ENCODE measurements at places on chromosomes 7 and 10.

GRCh38 chr10:73559590-73559989, 31.6 kb downstream of the USP54 start:
- no peak for DNase-seq

DNA sequence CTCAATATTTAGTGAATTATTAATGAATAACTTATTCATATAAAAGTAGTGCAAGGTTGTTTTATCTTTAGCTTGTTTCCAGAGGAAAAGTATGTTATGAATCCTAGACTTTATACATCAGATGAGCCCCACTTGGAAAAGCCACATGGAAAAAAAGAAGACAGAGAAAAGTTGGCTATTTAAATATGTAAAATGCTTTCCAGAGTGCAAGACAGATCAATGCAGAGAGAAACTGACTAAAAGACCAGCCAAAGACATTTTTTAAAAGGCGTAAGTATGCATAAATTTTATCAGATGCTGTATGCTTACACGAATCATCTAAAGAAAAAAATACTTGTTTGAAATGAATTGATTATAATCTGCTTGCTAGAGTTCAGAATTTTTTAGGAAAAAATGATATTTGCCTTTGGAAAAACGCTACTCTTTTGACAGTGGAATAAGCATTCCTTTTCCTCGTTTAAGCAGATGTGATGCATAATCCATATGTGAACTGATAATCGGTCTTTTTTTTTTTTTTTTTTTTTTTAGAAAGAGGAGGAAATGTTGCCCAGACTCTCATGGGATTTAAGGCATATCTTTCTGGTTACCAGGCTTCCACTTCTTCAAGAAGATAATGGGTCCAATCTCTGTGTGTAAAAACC, 70.7 kb downstream of the RELN start:
- DNase-seq: no peak

DNA sequence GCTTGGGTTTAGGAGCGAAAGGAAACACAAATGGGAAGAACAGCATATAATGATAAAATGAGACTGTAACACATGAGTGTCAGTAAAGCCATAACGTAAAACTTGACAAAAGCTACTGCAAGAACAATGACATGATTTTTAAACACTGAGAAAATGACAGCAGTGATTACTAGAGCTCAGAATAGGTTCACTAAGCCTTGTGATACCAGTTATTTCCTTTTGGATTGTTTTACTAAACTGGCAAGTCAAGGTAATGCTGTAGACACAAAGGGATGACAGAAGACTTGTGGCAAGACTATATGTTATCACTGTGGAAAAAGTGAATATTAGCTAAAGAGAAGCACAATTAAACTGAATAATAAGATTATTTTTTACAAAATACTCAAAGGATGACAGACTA, 12.7 kb downstream of the NCOA4 start:
- no peak for DNase-seq

DNA sequence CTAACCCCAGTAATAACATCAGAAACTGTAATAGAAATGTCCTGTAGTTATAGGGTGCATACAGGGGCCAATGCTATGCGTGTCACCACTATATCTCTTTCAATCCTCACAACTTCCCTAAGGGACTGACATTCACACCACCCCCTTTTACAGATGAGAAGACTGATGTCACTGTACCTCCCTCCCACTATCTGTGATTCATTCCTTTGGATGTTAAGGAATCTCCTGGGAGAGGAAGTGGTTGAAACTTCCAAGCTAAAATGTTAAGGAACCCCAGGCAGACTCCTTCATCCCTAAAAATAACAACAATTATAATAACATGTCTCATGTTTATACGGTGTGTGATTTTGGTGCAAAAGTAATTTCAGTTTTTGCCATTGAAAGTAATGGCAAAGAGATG, 5.4 kb downstream of the COL13A1 start:
- no peak for DNase-seq

DNA sequence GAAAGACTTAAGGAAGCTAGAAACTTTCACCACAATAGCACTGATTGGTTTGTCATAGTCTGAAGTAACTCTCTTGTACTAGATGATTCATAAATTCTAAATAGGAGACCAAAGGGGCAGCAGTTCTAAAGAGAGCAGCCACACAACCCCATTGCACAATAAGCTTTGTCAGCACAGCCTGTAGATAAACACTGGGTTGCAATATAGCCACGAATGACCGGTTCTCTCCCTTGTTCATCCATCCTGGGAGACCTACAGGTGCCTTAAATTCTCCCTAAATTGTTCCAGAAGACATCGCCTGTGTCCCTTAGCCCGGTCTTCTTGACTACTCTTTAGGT, 167.0 kb downstream of the SNX13 start:
- DNase-seq: no peak

GRCh38 chr10:86339226-86339865, 27.2 kb downstream of the GRID1 start:
- DNase-seq: no peak

GRCh38 chr10:119408072-119408471, 134.4 kb downstream of the RGS10 start:
- DNase-seq: no peak

DNA sequence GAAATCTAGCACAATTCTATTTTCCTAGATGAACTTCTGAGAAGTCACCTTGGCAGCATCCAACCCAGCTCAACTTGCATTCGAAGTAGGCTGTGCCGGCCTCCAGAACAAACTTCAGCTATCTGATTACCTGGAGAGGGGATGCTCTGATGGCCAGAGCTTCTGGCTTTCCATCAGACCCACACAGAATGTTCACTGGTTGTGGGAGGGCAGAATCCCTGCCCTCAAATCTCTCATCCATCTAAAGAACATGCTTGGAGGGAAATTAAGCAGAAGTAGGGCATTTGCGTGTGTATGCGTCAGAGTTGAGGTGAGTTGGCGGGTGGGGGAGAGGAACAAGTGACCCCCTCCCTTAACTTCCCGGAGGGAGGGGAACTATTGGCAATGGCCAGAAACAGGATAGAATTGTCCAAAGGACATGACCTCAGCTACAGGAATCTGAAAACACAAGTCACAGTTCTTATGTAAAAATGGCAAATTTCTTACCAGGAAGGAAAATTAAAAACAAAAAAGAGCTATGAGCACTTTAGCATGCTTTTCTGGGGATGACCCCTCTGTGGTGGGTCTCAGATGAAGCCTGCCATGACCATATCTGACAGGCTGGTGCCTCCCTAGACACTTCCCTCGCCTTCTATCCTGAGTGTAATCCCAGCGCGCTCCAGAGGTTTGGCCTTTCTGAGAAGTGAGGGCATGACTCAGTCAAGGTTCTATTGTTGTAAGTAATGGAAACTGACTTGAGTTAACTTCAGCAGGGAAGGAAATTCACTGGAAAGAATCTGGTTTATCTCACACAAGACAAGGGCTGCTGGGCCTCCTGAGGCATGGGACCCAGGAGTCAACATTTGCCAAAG, 278.8 kb downstream of the RPS24 start:
- no peak for DNase-seq

GRCh38 chr7:56474271-56474670, 358.1 kb upstream of the NUPR2 start:
- no peak for DNase-seq

DNA sequence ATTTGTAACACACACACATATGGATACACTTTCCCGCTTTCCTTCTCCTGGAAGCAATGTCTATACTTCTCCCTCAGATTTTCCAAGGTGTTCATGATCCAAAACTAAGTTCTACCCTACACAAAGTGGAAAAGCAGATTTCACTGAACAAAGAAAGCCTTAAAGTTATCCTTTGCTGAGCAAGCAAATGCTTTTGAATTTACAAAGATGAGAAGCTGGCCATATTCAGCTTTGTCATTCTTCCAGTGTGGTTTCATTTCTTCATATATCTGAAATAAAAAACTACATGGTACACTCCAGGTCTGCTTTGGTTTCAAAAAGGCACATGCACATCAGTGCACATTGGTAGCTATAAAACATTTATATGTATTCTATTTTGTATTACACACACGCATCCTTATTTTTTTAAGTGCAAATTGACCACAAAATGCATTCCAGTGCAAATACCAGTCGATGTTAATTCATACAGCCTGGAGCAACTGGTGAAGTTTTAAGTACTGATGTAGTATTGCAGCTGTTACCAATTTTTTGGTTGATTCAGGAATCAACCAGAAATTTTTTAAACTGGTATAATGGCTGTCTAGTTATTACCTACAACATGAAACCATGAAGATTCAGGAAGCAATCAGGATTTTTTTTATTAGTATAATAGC, 65.5 kb upstream of the SRPK2 start:
- DNase-seq: no peak

DNA sequence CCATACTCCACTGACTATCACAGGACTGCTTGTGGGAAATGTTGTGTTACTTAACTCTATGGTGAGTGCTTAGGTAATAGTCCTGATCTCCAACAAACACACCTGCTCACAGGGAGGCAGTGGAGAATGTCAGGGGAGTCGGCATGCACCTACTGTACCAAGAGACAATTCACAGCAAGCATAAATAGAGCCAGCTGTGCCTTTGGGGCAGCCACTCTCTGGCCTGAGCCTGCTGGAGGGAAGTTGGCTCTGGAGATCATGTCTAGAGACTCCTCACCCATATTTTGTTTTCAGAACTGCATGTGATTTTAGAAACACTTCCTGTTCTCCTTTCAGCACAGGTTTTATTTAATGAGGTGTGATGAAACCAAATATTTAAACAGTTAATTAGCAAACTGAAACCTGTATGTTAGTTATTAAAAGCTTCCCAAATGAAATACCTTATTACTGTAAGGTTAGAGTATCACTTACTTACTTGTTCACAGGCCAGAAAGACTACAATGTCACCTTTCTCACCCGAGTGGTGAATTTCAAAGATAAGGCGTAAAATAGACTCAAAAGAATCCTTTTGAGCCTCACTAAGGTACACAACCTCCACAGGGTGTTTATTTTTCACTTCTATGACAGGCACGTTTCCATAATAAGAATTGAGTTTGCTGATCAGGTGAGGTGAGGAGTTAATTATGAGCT, 21.8 kb downstream of the DHX32 start:
- no peak for DNase-seq

- DNase-seq: no peak
Measured at GRCh38 chr10:88858491-88858890, 6.8 kb upstream of the ANKRD22 start.

GRCh38 chr10:132115732-132116131, 50.0 kb downstream of the JAKMIP3 start:
- no peak for DNase-seq

DNA sequence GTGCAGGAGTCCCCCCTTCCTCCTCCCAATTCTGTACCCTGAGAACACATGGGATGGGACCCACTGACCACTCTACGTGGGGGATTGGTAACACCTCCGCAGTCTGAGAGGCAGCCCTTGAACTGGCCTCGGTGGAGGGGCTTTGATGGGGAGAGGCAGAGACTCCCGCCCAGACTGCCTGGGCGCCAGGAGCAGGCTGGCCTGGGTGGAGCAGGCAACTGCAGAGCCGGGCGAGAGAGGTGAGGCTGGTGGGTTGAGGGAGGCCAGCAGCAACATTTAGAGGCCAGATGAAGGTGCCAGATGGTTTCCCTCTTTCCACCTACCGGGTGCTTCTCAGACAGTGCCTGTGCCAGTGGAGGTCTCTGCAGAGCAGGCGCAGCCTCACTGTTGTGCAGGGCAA, 30.7 kb upstream of the ZNF467 start:
- no peak for DNase-seq

DNA sequence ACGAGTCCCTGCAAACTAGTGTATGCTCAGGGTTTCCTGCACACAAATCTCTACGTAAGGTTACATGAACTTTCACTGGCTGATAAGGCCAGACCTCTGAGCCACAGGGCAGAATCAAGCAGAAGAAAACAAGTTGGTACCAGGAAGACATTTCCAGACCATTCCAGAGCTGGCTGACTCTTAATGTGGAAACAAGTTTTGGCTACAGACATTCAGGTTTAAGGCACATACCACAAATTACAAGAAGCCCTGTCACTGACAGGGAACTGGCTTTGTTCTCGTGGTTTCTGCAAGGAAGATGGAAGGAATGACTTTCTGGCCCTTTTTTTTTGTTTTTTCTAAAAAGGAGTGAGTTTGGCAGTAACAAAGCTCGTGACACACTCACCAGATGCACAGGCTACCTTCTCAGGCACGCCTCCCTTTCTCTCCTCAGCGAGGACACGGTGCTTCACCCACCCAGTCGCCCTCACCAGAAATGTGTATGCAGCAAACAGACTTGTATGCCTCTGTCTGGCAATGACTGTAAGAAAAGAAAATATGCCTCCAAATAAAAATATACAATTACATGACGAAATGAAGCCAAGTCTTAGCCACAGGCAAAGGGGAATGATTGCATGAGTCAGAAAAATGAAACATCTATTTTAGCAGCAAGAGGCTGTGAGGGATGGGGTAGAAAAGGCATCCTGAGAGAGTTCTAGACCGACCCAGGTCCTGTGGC, 22.6 kb downstream of the PLAC9 start:
- DNase-seq: no peak

DNA sequence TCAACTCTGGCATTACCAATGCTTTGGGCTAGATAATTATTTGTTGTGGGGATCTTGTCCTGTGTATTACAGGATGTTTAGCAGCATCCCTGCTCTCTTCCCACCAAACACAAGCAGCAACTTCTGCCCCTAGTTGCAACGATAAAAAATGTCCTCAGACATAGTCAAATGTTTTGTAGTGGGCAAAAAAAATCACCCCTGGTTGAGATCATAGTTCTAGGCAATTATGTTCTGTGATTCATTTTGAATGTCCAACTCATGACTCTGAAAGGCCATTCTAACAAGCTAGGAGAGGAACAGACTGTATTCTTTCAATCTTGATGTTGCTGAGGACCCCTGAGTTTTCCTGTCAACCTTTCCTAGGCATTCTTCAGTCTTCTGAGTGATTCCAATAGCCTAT, 79.5 kb downstream of the RTKN2 start:
- no peak for DNase-seq

DNA sequence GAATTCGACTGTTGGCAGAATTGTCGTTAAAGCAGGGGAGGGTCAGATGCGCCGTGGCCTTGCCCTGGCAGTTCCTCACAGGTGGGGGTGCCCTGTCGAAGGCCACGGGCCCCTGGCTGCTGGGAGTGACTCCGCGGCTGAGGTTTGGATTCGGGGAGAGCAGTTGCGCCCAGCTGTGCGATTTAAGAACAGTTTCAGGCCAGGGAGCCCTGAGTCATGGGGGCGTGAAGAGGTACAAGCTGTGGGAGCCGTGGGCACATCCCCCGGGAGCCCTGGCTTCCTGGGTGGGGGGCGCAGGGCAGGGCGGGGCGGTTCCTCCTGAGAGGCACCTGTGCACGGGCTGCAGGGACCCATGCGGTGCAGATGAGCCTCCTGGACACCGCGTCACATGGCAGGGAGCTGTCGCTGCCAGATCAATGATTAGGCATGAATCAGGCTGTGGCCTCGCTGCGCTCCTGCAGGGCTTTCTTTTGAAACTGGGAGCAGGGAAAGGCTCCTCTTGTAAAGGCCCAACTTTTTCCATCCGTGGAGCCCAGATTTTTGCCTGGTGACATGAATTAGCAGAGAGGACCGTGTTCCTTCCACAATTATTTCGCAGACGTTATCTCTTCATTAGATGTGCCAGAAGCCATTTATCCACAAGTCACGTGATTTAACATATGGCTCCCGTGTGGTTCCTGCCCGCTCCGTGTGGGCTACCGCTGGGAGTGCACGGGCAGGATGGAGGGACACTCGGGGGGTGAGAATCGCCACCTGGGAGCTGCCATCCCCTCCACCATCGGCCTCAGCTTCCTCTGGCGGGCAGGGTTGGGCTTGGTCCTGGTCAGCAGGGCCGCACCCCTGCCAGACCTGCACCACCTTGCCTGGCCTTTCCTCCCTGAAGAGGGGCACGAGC, 918 bp downstream of the PWWP2B start:
- DNase-seq: no peak

GRCh38 chr7:42913591-42913990, 1.7 kb upstream of the C7orf25 start:
- no peak for DNase-seq

- no peak for DNase-seq
Measured at GRCh38 chr7:111438369-111439289, 123.7 kb downstream of the IMMP2L start.
